Activated CD4-positive, alpha-beta memory T cell treated with anti-CD3 and anti-CD28 coated beads for 36 hours (primary cell): ENCODE measurements at places on chromosomes 3 and 15.

- DNase-seq: no peak
Measured at GRCh38 chr3:63960048-63960711, 48.0 kb upstream of the SCAANT1 start.

- DNase-seq: no peak
Measured at GRCh38 chr3:52238193-52238760, 681 bp downstream of the TWF2 start.

- no peak for DNase-seq
Measured at GRCh38 chr3:133489466-133490085, 83.9 kb upstream of the CDV3 start.

GRCh38 chr15:68228143-68228970, 1.2 kb downstream of the CLN6 start:
- no peak for DNase-seq

GRCh38 chr3:22371607-22372291, 620.7 kb upstream of the ZNF385D start:
- no peak for DNase-seq

- no peak for DNase-seq
Measured at GRCh38 chr3:134640872-134641470, 9.9 kb downstream of the KY start.

- DNase-seq: no peak
Measured at GRCh38 chr3:11002371-11002807, 9.8 kb downstream of the SLC6A1 start.

DNA sequence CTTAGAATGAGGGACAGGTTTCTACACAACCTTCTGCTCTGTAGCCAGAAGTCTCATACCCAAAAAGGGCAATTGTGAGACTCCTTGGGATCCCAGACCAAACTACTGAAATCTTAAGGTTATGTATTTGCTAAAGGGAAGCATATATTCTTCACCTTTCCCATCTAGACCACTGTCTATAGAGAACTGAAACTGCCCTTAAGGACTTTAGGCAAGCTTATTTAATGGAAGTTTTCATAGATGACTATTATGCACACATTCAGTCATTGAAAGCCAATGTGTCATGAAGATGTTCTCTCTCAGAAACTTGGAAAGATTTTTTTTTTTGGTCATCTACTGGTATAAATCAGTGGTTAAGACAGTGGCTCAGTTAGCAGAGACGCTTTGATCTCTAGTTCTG, 365.3 kb downstream of the MCTP2 start:
- DNase-seq: no peak

- no peak for DNase-seq
Measured at GRCh38 chr3:10888518-10889090, 72.6 kb downstream of the SLC6A11 start.

GRCh38 chr15:23629234-23629805, 18.3 kb downstream of the MAGEL2 start:
- DNase-seq: no peak

- peak; percentile 77 for DNase-seq
Measured at GRCh38 chr15:91032919-91033803, 10.8 kb upstream of the VPS33B start.

DNA sequence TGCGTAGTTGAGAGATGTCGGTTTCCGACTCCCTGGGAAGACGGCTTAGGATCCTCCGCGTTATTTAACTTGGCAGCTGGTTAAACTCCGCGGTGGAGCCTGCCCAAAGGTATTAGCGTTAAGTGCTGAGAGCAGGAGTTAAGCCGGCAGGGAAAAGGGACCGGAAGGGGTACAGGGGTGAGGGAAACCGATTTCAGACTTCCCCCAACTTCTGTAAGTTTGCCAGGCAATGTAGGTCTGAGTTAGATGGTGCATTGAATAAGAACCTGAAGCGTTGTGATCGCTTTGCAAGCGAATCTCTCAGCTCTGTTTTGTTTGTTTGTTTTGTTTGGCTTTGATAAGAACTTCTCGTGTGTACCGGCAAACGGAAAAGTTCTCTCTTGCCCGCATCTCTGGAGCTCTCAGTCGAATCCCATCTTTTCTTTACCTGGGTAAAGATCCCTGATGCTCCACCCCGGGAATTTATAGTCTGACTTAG, 6.0 kb upstream of the FEZF2 start:
- DNase-seq: no peak

DNA sequence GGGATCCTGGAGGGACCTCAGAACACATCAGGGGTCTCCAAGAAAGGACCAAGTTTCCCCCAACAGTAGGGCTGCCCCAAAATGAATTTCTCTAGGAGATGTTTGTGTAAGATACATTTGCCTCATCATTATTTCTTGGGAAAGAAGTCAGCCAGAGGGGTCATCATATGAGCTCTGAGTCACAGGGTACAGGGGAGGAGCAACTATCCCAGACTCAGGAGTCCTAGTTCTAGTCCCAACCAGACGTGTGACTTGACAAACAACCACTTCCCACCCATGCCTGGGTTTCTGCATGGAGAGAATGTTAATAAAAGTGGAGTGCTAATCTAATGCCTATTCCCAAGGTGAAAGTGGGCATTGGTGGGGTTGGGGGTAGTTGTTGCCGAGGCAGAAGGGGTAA, 144.1 kb downstream of the ALDH1A2 start:
- no peak for DNase-seq

GRCh38 chr15:78457101-78457500, 19.1 kb downstream of the IREB2 start:
- no peak for DNase-seq

- DNase-seq: no peak
Measured at GRCh38 chr3:180278583-180279188, 241.9 kb upstream of the PEX5L start.

GRCh38 chr3:145939431-145939830, 221.6 kb downstream of the PLOD2 start:
- no peak for DNase-seq

GRCh38 chr3:104610730-104611652, 755.7 kb upstream of the ALCAM start:
- DNase-seq: no peak

- no peak for DNase-seq
Measured at GRCh38 chr15:88813960-88814359, 10.7 kb downstream of the ACAN start.

DNA sequence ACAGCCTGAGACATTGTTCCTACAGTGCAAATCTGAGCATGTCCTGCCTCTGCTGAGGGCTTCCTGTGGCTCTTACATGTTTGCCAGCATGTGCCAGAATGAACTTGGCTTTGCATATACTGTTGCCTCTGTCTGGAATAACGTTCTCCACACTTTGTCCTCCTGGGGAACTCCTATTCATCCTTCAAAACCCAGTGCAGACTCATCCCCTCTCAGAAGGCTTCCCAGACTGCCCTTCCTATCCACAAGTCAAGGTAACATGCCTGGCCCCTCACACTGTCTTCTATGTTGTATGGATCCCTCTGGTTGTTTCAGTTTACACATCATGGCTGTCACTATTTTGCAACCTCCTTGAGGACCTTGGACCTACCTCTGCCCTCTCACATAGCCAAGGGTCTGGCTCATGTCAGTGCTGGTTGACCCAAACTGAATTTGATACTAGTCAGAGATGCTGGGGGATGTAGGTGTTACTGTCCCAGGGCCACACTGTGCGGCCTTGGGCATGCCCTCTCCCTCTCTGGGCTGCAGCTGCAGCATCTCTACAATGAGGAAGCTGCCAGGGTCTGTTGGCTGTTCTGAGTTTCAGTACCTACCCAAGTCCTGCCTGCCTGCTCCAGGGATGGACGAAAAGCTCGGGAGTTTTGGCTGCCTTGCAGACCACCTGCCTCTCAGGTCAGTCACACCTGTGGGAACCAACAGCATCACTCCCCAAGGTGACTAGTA, 29.0 kb upstream of the TSPAN3 start:
- no peak for DNase-seq

GRCh38 chr3:44957986-44958385, 18.0 kb downstream of the ZDHHC3 start:
- no peak for DNase-seq

DNA sequence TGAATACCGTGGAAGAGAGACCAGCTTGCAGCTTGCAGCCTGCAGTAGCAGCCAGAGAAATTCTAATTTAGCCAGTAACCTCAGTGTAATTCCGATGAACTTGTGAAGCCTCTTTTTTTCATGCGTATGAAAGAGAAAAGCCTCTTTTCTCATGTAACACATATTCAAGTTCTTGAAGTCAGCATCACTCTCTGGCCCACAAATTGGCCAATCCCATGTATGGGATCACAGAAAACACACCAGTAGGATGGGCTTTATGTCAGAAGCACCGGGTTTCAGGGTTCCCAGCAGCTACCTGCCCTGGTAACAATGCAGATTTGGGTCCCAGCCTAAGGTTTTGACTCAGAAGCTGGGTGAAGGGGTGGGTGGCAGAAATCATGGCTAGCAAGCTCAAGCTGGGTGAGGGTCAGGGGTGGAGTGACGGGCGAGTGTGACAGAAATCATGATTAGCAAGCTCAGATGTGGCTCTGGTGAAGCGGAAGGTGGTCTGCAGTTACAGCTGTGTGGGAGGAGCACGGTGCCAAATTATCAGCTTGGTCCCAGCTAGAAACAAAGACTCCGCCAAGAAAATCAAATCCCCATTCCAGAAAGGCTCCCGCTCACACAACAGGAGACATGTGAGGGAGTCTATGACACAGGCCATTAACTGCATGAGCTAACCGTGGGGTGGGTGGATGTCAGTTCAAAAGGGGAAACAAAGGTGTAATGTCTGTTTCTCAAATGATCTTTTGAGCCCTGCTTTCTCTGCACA, 86.6 kb downstream of the SNRK start:
- no peak for DNase-seq

- DNase-seq: no peak
Measured at GRCh38 chr3:122908251-122908650, 113.4 kb downstream of the SLC49A4 start.

GRCh38 chr3:167114619-167115018, 265.5 kb downstream of the ZBBX start:
- no peak for DNase-seq

GRCh38 chr3:52843108-52843865, 8.5 kb upstream of the MUSTN1 start:
- DNase-seq: no peak

GRCh38 chr3:34408088-34408487, 609.7 kb downstream of the PDCD6IP start:
- no peak for DNase-seq

DNA sequence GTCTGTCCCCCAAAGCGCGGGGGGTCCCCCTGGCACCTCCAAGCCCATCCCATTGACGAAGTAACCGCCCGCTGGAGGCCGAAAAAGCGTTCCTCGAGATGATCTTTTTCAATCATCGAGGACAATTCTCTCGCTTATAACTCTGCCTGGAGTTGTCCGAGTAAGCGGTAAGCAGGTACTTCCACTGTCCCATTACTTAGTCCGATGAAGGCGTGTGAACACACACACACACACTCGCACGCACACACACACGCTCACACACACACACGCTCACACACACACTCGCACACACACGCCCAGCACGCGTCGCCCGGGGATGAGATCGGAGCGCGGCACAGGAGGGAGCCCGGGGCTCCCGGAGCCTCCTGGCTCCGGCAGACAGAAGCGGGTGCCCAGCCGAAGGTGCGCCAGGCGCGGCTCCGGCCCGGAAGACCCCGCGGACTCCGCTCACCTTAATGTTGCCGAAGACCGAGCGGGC, 430 bp downstream of the SLCO2A1 start:
- no peak for DNase-seq

DNA sequence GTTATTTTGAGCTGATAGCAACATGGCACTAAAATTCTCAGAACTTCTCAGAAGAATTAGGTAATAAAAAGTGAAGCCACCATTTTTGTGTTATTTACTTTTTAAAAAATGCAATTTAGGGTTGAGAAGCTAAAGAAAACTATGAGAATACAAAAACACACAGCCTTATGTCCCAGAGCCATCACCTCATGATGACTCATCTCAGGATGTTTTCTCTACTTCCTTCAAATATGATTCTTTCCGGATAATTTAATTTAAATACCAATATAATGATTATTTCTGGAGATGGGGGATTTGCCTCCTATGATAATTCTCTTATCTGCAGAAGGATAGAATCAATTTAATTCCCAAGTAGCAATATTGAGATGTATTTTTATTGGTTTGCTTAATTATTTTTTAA, 105.6 kb upstream of the BFSP2 start:
- DNase-seq: no peak

DNA sequence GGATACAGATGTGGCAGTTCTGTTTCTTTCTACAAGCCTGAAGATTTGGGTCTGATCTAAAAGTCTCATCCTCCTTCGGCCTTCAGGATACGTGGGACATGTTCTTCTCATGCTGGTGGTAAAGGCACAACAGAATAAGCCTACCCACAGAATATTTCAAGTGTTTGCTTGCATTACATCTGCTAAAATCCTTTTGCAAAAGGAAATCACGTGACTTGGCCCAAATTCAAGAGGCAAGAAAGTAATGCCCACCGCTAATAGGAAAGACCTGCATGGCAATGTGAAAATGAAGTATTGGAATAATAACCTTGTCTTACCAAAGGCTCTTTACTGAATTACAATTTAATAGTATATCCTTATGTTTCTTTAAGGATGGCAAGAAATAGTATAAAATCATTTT, 439.9 kb upstream of the TGFBR2 start:
- DNase-seq: no peak

DNA sequence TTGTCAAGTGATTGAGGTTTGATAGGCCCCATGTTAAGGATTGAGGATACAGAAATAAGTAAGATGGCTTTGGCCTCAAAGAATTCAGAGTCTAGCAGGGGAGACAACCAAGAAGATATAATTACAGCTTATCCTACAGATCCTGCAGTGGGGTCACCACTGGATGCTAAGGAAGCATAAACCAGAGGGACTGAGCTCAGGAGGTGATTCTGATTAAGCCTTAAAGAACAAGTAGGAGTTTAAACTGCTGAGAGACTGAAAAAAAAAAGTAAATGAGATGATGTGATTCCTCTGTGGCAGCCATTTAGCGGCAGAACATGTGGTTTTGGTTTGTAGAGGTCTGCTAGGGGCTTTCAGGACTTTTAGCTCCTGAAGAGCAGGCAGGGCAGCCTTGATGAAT, 72.1 kb upstream of the ROPN1 start:
- DNase-seq: no peak

GRCh38 chr15:64525828-64526530, 65.6 kb downstream of the ZNF609 start:
- no peak for DNase-seq

DNA sequence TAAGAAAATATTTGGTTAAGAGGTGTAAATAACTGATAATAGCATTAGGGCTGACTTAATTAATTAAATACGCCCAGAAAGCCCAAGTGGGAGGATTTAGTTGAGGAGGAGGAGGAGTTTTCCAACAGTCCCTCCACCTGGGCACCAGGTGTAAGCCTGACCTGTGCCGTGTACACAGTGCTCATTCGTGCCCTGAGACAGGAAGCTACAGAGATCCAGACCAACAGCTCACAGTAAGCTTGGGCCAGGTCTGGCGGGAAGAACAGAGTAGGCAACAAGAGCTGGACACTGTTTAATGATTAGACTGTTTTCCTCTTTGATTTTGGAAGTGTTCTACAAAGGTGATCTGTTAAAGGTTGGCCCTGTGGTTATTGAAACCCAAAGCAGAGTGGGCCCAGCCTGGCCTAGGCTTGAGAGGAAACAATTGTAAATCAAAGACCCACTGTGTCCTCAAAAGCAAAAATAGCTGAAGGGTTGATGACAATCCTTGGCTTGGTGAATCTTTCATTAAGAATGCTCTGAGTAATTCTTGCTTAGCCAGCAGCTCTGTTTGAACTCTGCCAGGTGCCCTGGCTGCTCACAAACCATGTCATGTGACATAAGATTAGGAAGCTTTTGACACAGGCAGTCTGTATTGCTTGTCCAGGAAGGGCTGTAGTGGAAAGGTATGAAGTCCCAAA, 13.8 kb downstream of the SQOR start:
- peak; percentile 23 for DNase-seq
